Left ventricle myocardium superior (tissue), 1 donor: ENCODE measurements at places on chromosomes 12 and 14. TPM values are rescaled to one million over a fixed set of nuclear protein-coding genes. Genes with fewer than 3 reads are reported as not detected.
A peak's percentile ranks its signal among the peaks of the same experiment; 100 is the strongest.

GRCh38 chr12:20248646-20249045 is 119.7 kb upstream of the PDE3A start:
- DNase-seq = no peak

DNA sequence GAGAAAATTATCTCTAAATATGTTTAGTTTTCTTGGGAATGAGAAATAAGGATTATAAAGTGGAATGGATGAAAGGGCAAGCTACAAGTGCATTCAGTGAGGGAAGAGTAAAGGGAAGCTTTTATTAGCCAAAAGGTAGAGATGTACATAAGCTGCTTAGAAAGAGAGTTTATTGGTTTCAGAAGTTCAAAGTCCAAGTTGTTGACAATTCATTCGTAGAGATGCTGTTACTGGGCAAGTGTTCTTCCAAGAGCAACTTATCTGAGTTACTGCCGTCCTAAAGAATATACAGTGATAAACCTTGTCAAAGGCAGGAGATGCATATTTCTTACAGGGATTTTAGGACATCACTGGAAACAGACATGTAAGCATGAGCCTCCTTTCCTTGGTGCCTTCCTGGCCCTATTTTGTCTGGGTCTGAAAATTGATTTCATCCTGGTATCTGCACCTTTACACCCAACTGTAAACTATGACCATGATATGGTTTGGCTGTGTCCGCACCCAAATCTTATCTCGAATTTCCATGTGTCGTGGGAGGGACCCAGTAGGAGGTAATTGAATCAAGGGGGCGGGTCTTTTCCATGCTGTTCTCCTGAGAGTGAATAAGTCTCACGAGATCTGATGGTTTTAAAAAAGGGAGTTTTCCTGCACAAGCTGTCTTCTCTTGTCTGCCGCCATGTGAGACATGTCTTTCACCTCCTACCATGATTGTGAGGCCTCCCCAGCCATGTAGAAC is 46.8 kb downstream of the TRMT5 start:
- no peak for DNase-seq

DNA sequence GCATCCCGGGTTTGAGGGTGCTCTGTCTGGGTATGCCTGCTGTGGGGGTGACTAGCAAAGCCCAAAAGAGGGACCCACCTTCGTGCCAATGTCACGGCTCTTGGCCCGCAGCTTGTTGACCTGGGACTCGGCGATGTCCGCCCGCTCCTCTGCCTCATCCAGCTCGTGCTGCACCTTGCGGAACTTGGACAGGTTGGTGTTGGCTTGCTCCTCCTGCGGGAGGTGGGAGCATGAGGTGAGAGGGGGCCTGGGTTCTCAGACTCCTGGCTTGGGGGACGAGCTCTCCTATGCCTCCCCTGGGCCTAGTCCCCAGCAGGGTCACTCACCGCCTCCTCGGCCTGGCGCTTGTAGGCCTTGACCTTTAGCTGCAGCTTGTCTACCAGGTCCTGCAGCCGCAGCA is 5.6 kb upstream of the MYH6 start:
- no peak for DNase-seq

- no peak for DNase-seq
Observed at GRCh38 chr12:113416091-113416754, 6.0 kb upstream of the SDSL start.

DNA sequence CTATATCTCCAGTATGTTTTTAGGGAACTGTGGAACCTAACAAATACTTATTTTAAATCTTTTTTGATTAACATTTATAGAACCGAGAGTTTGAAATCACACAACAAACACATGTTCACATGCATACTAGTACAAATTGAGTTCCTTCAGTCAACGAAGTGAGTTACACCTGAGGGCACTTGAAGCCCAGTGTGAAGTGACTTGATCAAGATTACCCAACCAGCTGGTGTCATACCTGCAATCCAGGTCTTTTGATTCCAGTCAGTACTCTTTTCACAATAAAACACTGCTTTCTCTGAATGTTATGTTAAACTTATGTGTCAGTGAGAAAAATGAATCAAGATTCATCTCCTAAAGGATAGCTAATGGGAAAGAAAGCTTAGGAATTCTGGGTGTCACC is 35.2 kb downstream of the VRK1 start:
- DNase-seq = no peak

GRCh38 chr12:106841510-106842302 is 67.2 kb downstream of the RIC8B start:
- DNase-seq = no peak

DNA sequence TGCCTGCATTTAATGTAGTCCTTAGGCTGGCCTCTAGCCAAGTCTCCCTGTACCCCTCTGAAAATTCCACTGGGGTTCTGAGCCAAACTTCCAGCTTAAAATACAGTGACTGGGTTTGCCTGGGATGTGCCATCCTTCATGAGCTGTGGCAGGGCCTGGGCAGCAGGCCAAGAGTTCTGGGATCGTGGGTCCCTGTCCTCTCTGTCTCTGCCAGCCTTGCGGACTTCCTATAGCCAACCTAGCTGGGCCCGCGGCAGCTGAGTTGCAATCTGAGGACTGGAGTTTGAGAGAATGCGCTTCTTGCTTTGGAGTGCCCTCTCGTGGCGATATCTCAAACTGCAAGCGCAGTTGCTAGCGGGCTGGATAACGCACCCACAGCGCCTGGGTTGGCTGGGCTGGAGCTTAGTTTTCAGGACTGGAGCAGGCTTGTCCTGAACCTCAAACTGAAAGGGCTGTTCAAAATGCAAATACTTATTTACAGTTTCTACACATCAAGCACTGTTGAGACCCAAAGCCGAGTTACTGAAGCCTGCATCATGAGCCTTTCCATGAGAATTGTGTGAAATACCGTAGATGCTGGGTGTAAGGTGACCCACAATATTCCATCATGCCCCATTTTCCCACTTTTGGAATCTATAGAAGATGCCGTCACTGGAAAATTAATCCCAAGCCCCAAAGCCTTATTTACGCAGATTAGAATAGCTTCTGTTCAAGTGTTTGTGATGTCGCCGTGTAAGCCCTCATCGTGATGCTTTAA is 7.3 kb upstream of the IFI27L2 start:
- DNase-seq = peak; percentile 93

The ST8SIA1 gene
- 2.6 TPM for total RNA-seq

GRCh38 chr14:61472011-61472672 is 150.8 kb downstream of the PRKCH start:
- peak; percentile 75 for DNase-seq

DNA sequence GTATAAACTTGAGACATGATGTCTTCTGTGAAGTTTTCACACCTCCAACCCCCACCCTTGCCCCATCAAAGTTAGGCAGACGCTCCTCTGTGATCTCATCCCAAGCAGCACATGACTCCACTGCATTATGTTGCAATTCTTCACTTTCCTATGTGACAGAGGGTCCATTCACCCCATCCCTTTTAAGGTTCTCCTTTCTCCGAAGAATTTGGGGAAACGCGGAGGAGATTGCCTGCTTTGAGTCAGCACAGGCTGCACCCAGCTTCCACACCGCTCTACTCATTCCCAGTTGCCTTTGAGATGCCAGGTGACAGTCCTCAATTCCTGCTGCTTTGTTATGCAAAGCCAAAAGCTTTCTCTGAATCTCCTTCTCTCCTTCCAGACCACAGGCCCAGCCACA is 61.8 kb downstream of the PHLDA1 start:
- DNase-seq = no peak

- no peak for DNase-seq
Observed at GRCh38 chr12:57215668-57216013, 953 bp upstream of the NXPH4 start.

DNA sequence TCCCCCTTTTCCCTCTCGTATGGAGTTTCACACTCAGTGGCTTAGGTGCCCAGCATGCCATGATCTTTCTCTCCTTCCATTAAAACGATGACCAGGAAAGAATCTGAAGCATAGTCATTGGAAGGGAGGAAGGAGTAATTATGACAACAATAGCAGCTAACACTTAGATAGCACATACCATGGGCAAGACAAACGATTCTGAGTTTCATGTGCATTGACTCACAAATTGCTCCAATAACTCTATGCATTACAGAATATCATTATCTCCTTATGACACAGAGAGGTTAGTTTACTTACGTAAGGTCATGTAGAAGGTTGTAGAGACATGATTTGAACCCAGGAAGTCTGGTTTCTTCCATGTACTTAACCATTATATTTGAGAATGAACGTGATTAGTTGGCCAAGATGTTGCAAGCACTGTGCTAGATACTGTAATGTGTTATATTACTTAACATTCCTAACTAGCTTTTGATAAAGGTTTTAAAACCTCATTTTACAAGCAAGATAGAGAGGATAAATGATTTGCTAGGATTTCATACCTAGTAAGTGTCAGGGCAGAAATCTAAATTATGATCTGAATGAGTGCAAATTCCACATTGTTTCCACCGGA is 162.4 kb downstream of the CAND1 start:
- DNase-seq = no peak

The LALBA gene
- not detected for total RNA-seq

GRCh38 chr12:18562531-18562930 is 175.3 kb downstream of the PLCZ1 start:
- no peak for DNase-seq

- no peak for DNase-seq
Observed at GRCh38 chr12:124371970-124372555, 77.2 kb downstream of the RFLNA start.

GRCh38 chr12:117792877-117793424 is 175.8 kb downstream of the KSR2 start:
- DNase-seq = no peak

DNA sequence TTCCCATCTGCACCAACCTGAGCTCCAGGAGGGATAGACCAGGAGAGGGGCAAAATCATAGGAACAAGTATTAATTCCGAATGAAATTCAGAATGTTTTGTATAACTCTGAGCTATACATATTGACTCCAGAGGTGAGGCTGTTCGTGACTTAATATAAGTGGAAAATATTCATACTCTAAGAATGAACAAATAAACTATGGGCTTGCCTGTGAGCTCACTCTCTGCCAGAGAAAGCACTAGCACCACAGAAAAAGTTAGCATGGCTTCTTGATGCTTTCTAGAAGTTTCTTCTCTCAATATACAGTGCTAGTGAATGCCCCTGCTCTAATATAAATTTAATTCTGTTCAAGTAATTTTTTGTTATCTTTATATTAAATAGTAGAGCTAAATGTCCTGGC is 1536.4 kb upstream of the FLRT2 start:
- DNase-seq = no peak

DNA sequence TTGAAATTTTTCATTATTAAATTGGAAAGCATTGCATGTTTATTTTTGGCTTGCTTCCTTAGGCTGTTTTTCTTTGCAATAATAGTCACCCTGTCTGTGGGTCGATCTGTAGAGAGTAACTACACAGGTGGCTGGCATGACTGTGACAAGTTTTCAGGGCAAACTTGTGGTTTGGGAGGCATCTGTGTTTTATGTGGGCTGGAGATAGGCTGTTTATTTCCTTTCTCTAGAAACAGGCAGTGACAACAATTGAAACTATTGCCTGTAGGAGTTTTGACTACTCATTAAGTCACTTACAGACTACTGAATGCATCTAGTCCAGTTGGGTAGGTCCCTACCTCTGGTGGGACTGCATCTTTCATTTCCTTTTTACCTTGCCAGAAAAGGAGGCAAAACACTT is 155.6 kb downstream of the DYRK2 start:
- no peak for DNase-seq

The HVCN1 gene
- 10.4 TPM for total RNA-seq

- DNase-seq = no peak
Observed at GRCh38 chr14:24075485-24076301, 4.3 kb downstream of the CPNE6 start.
